Choroid plexus epithelial cell (primary cell): ENCODE measurements at places on chromosomes 5 and 9.
A peak's percentile ranks its signal among the peaks of the same experiment; 100 is the strongest.

DNA sequence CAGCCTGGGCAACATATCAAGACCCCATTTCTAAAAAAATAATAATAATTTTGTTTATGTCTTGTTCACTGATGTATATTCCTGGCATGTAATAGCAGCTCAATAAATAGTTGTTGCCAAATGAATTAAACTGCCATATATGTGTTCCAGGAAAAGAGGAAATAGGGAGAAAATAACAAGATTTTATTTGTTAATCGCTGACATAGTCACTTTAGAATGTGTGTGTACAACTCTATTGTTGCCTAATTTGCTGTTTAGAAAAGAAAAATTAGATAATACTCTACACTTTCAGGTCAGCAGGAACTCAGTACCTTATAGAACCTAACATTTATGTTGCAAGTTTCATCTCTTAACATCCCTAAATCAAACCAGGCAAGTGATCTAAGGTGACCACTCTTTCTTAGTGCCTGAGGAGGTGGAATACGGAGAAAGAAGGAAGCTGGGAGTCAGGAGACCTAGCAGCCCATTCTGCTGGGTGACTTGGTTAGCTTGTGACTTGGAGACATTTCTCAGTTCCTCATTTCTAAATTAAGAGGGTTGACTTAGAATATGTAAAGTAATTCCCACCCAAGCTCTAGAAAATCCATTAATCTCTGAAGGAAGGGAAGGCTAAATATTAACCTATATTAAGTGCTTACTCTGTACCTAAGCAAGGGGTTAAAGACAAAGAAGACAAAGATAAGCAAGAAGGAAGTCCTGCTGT is 110.3 kb upstream of the IQGAP2 start:
- no peak for DNase-seq

DNA sequence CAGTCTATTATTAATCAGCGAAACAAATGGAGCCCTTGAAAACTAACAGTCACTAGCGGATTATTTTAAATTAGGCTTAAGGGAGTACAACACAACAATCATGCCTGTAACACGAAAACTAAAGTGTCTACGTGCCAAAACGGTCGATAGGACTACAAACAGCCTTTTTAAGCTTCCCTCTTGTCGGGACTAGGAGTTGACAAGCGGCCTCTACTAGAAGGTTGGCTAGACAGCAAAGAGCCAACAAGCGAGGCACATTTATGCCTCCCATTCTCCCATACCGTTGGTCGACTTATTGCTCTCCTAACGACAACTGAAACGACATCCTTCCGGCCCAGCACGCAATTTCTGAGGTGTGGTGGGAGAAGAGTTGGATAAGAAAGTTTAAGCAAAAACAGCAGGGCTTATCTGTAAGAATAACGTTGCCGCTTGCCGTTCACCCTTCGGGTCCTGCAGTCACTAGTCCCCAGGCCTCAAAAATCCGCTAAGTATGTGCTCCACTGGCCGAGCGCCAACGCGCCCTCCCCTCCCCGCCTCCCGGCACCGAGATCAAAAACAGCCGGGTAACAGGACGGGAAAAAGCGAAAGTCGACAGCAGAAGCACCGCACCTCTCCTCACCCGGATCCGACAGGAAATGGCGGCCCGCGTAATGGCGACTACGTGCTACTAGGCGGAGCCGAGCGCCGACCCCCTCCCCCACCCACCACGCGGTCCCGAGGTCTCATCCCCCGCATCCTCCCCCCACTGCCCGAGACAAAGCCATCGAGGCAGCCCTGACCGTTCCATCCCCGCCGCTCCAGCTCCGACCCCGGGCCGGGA is 813 bp downstream of the HNRNPK start:
- DNase-seq, result peak; percentile 88

- no peak for DNase-seq
Observed at GRCh38 chr9:108703429-108703828, 152.4 kb downstream of the ACTL7B start.

DNA sequence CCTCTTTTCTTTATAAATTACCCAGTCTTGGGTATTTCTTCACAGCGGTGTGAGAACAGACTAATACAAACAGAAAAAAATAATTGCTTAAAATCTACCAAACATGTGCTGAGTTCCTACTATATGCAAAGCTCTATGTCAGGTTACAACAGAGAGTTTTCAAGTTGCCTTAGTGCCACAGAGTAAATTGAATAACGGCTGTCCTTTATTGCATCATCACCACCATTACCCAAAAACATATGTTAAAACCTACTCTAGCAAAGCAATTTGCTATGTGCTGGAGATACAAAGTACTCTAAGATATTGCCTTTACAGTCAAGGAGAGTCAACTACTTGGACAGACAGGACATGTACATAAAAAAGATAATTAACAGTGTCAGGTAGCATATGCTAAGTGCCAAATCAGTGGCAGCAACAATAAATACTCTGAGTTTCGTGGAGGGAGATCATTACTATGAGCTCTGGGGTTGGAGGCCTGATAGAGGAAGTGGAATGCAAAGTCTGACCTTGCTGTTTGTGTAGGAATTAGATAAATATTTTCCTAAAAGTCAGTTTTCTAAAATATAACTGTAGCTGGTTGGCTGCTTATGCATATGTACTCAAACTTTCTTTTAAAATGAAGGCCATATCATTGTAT is 1058.7 kb upstream of the WWC1 start:
- DNase-seq, result peak; percentile 8

- no peak for DNase-seq
Observed at GRCh38 chr9:133781828-133782135, 43.6 kb upstream of the SARDH start.

- DNase-seq, result no peak
Observed at GRCh38 chr5:143395638-143396352, 7.7 kb downstream of the NR3C1 start.

- DNase-seq, result no peak
Observed at GRCh38 chr5:134735243-134735642, 3.1 kb upstream of the CAMLG start.

DNA sequence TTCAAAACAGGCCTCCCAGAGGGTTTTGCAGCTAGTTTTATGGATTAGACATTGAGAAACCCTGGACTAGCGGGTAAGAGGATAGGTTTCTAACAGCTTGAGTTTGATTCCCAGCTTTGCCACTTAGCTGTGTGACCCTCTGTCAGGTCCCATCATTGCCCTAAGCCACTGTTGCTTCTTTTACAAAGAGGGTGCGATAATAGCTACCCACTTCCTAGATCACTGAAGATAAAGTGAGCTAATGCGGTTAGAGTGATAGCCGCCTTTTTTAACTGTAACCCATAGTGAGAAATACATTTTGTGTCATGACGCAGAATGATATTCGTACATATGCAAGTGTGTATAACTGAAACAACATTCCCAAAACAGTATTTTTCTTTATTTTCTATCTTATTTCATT is 40.3 kb downstream of the CSF1R start:
- DNase-seq, result no peak

DNA sequence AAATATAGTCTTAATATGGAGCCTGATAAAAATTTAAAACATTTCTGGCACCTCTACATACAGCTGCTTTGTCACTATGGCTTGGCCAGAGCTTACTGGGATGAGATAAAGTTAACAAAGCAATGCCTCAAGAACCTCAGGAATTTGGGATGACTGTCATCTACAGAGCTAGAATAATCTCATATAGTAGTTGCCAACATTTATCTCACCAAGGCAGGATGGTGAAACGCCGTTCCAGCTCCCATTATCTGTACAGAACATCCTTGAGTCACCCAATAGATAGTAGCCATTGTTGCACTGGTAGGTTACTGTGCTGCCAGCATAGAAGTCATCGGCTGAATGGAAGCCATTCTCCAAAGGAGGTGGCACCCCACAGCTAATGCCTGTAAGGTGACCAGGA is 94.6 kb upstream of the TXNDC8 start:
- peak; percentile 28 for DNase-seq

GRCh38 chr5:147317978-147318684 is 83.3 kb downstream of the STK32A start:
- DNase-seq, result no peak

DNA sequence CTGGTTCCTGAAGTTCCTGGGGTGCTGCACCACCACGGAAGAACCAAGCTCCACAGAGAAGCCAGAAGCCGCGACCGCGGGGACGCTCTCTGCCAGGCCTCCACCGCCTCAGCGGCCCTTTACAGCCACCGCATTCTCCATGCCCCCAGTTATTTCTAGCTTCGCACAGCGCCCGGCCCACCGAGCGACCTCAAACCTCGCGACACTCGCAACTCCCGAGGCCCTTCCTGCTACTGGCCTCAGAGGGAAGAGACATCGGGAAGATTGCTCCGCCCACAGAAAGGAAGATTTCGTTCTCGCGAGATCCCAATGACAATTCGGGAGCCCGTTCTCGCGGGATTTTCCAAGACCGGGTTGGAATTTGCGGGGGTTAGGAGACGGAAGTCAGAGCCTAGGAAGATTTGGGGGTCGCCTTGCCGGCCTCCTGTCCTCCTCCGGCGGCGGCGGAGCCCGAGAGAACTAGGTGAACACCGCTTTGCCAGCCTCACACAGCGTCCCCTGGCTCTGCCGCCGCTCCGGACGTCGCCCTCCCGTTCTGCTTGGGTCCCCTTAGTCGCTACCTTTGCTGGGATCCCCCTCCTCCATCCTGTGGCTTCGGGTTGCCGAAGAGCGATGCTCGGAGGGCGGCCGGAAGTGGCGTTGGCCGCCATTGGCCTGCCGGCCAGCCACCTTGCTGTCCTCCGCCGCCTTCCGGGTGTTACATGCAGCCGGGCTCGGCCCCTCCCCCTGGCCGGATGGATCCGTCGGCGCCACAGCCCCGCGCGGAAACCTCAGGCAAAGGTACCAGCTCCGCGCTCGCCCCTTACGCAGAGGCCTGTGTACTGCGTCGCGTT is at the start of gene ERCC6L2:
Gene ERCC6L2 (plus strand): TSS at position 387 of the 833 bp plus-strand sequence. CDS start 348 bp downstream, at position 735.
- peak; percentile 99 for DNase-seq

- DNase-seq, result peak; percentile 75
Observed at GRCh38 chr9:70421272-70422180, 7.1 kb upstream of the KLF9 start.

GRCh38 chr5:140176031-140176387 is 1.0 kb downstream of the CYSTM1 start:
- DNase-seq, result no peak

DNA sequence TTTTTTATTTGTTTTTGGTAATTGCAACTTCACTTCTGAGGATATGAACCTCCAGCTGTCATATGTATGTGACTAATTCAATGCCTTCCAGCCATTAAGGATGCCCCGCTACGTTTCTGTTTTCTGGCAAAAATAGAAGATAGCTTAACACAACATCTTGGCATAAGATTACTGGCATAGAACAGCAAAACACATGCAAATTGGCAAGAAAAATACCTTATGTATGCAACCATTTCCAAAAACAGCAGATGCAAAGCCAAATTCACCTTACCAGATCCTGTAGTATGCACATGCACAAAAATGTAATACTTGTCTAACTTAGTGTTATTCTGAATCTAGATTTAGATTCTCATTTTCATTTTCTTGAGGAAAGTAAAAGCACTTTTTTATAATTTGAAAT is 461.1 kb upstream of the CYLC2 start:
- DNase-seq, result no peak

DNA sequence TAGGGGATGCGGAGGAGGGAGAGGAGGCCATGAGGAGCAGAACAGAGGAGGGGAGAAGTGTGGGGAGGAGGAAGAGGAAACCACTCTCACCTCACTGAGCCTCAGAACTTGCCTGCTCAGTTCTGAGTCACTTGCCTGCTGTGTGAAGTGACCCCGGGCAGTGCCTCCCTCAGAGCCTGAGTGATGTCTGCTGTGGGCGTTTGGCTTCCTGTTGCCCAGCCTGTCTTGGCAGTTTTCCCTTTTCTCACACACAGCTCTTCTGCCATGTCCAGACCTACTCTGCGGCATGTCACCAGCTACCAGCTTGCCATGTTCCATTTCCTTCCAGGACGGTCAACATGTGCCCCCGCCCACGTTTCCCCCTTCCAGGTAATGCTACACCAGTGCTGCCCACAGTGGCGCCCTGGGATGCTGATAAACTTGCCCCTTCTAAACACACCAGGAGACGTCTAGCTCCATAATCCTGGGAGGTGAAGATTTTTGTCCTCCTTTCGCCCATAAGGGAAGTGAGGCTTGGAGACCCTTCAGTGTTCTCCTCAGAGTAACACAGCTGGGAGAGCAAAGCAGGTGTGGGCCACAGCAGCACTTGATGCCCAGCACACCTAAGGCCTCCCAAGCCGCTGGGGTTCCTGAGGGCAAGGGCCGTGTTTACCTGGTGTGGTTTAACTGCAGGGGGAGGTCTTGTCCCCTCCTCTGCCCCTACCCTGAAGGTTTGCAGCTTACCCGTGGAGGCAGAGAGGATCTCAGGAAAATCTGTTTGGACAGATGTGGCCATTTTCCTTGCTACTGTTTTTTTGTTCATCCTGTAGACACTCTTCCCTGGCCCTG is 63.8 kb upstream of the RNF130 start:
- DNase-seq, result peak; percentile 39

- DNase-seq, result peak; percentile 85
Observed at GRCh38 chr9:130578865-130579737, at the start of gene FUBP3. FUBP3 (plus strand) TSS chr9:130579577; CDS start chr9:130579681, 104 bp downstream.

GRCh38 chr5:33631139-33631538 is 190.4 kb downstream of the TARS1 start:
- no peak for DNase-seq

GRCh38 chr9:115157245-115157674 is 39.3 kb upstream of the TNC start:
- DNase-seq, result peak; percentile 83

- no peak for DNase-seq
Observed at GRCh38 chr5:71456362-71456743, 902 bp downstream of the BDP1 start.

- DNase-seq, result peak; percentile 36
Observed at GRCh38 chr5:13566871-13567339, 377.6 kb downstream of the DNAH5 start.

- peak; percentile 92 for DNase-seq
Observed at GRCh38 chr5:92800365-92800764, 780.7 kb downstream of the NR2F1-AS1 start.

DNA sequence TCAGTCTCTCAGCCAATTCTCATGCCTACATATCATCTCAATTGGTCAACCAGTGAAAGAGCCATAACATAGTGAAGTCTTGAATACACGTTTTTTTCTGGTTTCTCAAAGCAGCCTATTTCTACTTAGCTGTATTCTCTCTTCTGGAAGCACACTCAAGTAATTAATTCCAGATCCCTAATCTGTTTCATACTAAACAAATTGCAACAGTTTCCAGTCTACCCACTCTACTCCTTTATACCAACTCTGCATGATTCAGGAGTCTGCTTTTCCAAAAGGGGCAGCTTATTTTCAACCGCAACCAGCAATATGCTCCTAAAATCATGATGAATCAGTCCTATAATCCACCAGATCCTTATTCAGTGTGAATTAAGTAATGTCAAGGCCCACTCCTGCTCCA is 211.7 kb downstream of the TLE1 start:
- no peak for DNase-seq

DNA sequence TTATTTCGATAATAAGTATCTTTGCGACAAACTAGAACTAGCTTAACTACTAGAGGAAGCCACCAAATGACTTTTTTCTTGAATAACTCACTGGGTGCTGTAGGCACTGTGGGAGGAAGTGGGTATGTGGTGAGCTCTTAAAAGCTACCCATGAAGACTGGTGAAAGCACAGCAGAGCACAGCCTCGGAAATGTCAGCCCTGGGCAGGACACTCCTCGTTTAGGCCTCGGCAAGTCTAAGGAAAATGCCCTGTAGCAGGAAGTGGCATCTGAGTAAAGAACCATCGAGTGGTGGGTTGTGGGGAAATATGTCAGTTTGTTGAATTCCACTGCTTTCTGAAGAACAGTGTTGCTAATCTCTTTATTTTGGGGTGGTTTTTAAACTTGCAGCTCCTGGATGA is 44.0 kb upstream of the NCS1 start:
- DNase-seq, result peak; percentile 32
